ENCODE measurements at places on chromosomes 5 and 9. TPM values are rescaled to one million over a fixed set of nuclear protein-coding genes. Genes with fewer than 3 reads are reported as not detected.
A peak's percentile ranks its signal among the peaks of the same experiment; 100 is the strongest.

DNA sequence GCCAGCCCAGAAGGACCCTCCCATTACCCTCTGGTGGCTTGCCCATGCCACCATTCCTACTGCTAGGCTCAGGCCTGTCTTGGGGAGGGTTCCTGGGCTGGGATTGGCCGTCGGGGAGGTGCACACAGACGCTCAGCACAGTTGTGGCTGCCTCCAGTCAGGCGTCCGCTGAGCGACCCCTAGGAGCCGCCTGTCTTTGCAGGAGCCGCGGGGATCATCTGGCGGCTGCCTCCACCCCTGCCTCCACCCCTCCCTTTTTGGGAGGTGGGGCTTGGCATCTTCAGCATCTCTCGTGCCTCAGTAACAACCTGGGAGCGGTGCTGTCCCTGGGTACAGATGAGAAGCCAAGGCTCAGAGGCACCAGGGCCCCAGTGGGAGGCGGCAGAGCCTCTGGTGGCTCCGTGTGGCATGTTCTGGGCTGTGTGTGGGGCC, 39.6 kb downstream of the RXRA start:
- DNase-seq, result no peak

- no peak for DNase-seq
These were observed 173.1 kb downstream of the CCDC171 start for GRCh38 chr9:15725953-15726352.

GRCh38 chr5:116576053-116576713, 1.6 kb upstream of the SEMA6A start:
- DNase-seq, result peak; percentile 85

CER1 gene
- total RNA-seq, result not detected

GRCh38 chr9:98900244-98900643, 43.5 kb upstream of the COL15A1 start:
- no peak for DNase-seq

DNA sequence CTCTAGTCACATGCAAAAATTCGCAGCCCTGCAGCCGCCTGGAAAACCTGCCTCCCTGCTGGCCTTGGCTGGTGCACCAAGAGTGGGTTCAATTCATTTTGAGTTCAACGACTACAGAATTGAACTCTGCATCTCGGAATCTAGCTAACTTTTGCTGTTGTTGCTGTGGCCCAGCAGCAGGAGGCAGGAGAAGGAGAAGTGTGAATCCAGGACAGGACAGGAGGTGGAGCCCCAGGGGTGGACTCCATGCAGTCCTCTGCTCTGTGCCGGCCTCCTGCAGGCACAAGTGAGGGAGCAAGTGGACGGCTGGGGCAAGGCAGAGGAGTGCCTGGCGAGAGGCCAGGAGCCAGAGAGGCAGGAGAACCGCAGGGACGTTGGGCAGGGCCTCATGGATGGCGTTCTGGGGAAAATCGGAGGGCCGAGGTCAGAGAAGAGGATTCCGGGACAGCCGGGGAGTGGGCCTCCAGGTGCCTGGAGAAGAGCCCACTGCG, 214.2 kb downstream of the FANCC start:
- no peak for DNase-seq

DNA sequence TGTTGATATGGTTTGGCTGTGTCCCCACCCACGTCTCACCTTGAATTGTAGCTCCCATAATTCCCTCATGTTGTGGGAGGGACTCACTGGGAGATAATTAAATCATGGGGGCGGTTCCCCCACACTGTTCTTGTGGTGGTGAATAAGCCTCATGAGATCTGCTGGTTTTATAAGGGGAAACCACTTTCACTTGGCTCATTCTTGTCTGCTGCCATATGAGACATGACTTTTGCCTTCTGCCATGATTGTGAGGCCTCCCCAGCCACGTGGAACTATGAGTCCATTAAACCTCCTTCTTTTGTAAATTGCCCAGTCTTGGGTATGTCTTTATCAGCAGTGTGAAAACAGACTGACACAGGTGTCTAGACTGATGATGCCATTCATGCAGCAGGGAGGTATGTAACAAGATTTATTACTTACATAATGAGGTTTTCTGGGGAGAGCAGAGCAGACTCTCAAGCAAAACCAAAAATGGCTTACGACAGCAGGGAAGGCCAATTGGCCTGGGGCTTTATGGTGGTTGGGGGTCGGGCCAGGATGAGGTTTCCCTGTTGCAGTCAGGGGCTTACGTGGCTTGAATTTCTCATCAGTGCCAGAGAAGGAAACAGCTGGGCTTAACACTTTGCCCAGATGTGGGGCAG, 9.5 kb upstream of the COMMD10 start:
- DNase-seq, result no peak

PLAC8L1 gene
- total RNA-seq, result 0.20 TPM

DNA sequence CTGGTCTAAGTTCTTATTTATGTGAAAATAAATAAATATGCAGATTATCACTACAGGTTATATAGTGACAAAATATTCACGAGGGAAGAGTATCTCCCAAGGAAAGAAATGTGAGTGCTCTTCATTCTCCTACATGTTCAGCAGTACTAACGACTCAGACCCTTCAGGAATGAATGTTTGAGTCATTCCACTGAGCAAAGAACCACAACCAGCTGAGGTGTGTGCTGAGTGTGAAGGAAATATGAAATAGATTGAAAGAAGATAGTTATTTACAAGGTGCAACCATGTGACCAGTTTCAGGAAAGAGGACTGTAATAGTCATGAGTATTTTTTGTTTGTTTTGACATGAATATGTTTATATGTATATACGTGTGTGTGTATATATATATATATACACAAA, 228.7 kb downstream of the TUSC1 start:
- no peak for DNase-seq

DNA sequence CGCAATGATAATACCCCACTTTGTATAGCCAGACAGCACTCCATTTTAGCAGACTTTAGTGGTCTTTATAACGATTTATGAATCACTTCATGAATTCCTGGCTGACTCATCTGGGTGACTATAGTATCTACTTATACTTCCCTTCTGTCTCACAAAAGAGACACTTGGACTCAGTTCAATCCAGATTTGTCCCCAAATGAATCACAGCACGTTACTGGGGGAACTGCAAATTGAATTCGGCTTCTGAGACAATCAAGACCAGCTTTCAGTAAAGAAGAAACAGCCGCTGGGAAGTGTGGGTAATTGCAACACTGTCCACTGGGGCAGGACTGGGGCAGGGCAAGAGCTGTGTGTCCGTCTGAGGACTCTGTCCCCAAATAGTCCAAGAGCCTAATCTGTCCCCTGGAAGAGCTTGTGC, 337.3 kb upstream of the RFX3 start:
- peak; percentile 87 for DNase-seq

FBXL7 gene
- total RNA-seq, result 14.1 TPM

DNA sequence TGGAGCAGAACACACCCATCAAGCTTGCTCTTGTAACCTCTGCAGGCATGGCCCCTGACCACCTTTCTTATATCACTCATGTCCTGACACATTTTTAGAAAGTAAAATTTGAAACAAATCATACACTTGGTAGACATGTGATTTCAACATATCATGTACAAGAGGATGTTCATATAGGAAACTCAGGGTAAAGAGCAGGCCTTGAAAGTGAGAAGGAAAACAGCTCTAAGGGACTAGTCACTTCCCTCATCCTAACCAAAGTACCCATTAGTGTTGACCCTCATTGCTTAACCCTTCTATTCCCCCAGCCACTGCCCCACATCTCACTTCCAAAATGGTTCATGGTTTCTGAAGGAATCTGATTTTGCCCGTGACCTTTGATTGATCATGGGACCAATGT, 492.4 kb upstream of the KLF4 start:
- DNase-seq, result no peak

DENND1A gene
- total RNA-seq, result 6.9 TPM

DNA sequence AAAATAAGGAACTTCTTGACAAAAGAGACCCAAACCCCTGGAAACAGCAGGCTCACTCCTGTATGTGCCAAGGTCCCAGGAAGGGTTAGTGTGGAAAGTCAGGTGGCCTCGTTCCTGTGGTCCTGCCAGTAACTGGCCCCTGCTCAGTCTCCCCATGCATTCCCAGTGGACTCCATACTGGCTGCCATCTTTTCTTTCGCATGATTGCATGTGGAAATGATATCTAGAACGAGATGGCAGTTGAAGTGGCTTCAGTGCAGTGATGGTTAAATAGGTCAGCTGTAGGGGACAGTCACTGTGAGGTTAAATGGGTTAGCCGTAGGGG, 30.4 kb downstream of the AHRR start:
- no peak for DNase-seq

TOR1B gene
- total RNA-seq, result 19.8 TPM

GFPT2 gene
- total RNA-seq, result 0.79 TPM

DNA sequence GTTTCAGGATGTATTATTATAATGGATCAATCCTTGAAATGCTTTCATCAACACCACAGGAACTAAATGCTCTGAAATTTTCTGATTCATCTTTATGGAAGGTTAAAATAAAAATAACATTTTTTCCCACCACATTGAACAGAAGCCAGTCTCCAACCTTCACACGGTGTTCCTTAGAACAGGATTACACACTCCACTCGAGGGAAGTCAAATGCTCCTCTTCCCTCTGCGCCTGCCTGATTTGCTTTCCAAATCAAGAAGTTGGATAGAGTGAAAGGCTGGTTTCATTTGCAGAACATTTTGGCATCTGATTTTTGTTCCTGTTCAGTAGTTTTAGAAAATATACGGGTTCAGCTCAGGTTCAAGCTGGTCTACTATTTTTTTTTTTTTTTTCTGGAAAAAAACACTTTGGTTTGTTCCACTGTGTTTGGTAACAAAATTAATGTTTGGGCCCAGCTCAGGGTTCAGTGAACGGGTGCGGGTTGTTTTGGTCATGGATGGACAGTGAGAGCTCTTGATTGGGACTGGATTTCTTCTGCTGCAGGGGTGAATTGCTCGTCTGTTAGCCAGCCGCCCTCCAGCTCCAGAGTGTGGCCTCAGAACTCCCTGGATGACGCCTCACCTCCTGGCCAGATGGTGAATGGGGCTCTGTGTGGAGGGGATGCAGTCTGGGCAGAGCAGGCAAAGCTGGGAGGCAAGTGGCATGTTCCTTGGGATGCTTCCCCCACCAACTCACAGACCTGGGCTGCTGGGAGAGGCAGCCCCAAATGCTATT, 82.4 kb upstream of the STC2 start:
- DNase-seq, result no peak

- no peak for DNase-seq
These were observed 69.6 kb downstream of the FBXL17 start for GRCh38 chr5:108312258-108312657.

- DNase-seq, result no peak
These were observed 439.3 kb downstream of the DTWD2 start for GRCh38 chr5:118548761-118549720.

DNA sequence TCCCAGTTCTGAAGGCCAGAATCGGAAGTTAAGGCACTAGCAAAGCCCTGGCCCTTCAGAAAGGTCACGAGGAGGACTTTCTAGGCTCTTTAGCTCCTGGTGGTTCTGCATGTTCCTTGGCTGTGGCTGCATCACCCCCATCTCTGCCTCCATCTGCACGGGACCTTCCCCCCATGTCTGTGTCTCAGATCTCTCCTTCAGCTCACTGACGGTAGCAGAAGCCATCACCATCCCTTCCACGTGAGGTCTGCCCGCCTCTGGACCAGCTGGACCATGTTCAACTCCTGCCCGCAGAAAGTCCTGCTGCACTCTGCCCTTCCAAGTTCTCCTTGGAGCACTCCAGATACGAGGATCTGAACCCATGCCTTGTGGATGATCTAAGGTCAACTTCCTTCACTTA, 242.9 kb upstream of the IRX1 start:
- no peak for DNase-seq

GRCh38 chr5:125317536-125317995, 571.1 kb upstream of the ZNF608 start:
- DNase-seq, result no peak

DNA sequence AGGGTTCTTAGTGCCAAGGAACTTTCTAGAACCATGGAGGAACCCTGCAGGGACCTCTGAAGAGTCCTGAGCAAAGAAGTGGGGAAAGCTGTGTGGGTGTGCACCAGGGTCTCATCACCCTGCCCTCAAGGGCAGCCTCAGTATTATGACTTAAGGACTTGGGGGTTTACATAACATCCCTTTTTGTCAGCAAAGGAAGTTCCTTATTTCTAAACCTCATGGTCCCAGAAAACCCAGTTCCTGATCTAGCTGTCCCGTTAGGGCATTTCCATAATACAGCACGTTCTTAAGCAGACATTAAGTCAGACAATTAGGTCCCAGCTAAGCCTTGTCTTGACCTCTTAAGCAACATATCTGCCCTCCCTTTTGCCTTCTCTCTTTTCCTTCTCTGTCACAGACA, 57.3 kb downstream of the DAPK1 start:
- no peak for DNase-seq

DNA sequence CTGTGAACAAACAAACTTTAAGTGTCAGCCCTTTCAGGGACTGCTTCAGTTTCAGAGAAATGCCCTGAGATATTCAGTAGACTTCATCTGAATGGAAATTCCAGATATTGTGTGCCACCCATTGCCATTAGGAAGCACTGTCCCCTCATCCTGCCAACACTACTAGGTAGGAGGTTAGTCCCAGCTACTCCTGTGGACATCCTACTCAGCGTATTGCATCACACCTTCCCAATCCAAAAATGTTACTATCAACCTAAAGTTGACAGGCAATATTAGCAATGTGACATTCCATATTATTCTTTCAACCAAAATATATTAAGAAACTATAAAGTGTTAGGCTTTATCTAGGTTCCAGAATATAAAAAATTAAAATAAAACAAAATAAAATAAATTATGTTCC, 552.0 kb upstream of the ST8SIA4 start:
- no peak for DNase-seq

GRCh38 chr5:77620405-77620804, 18.1 kb downstream of the OTP start:
- no peak for DNase-seq

CD274 gene
- 4.4 TPM for total RNA-seq

GRCh38 chr5:149667829-149668330, 62.2 kb upstream of the PPARGC1B start:
- no peak for DNase-seq

DNA sequence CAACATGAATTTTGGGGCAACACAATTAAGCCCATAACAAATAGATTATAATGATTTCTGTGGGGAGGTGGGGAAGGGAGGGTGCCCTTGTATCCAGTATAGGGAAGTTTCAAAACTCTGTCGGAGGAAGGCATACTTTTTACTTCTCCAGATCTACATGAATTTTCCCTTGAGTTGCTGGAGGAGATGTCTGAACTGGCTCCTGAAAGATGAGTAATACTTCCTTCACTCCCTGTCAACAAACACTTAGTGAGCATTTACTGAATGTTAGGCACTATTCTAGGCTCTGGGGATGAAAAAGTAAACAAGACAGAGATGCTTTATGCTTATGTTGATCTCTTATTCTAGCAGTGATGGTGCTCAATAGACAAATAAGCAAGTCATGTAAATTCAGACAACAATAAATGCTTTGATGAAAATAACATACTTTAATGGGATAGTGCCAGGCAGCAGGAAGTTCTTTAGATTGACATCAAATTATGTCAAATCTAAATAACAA, 197.9 kb upstream of the ANKH start:
- DNase-seq, result peak; percentile 36

DNA sequence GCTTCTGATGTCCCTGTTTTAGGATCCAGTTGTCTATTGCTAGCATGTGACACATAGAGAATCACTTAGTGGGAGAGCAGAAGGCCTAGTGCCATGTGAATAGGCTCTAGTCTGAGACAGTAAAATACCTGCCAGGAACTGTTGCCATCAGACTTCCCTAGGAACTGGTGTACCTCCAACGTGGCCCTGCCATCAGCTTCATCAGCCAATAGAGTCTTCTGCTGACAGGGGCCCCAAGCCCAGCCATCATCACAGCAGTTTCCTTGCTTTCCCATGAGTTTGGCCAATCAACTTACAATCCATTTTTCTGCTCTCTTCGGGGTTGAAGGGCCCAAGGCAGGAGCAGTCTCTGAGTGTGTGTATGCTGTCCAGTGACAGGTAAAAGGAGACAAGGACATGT, 128.4 kb upstream of the ADRA1B start:
- DNase-seq, result no peak

PLPP6 gene
- total RNA-seq, result 7.3 TPM

All from lung microvascular endothelial cell (primary cell).